ENCODE measurements at places on chromosomes 5 and 9.

GRCh38 chr5:91219091-91219802 lies 163.9 kb downstream of the ARRDC3 start:
- no peak for DNase-seq

DNA sequence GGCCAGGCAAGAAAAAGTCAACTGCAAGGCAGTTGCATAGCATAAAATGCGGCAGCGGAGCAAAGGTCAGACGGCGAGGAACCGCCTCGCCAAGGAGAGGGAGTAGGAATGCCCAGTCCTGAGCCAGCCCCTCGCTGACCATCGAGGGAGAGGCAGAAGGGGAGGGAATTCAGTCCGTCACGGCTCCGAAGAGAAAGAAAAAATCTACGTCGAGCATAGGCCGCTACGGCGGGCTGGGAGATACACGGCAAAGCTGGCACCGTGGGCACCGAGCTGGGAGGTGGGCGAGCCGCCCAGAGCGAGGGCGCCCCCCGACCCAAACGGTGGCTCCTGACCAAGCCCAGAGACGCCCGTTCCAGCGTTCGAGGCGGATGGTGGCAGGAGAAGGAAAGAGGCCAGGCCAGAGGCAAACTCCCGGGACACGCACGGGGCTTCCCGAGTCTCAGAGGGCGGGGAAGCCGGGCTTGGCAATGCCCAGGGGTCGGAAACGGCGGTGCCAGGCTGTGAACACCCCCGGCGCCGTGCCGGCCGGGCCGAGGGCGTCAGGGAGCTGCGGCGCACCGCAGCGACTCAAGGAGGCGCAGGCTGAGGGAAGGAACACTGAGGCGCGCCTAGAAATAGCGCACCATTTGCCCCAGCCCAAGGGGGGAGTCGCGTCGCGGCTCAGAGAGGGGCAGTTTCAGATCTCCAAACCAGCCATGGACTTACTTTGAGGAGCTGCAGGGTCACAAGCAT lies 518 bp downstream of the SPRY4 start:
- DNase-seq, result no peak

GRCh38 chr9:75812141-75812540 lies 78.3 kb upstream of the PCSK5 start:
- DNase-seq, result no peak

- DNase-seq, result no peak
Observed at GRCh38 chr5:160463740-160464465, 42.2 kb downstream of the PTTG1 start.

- DNase-seq, result no peak
Observed at GRCh38 chr5:10706326-10706725, 54.7 kb downstream of the DAP start.

DNA sequence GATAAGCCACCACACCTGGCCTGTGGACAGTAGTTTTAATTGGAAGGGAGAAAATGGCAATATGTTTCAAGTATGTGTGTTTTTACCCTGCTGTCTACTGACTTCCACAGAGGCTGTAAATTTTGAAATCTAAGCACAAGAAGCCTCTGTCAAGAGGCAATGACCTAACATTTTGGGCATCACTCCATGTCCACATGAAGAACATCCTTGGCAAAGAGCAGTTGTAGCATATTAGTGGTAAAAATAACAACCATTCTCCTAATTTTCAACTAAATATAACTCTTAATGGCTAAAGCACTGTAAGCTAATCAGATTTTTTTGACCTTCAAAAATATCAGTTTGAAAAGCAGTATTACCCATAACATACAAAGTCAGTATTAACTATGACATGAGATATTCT lies 100.3 kb upstream of the APC start:
- DNase-seq, result no peak

- DNase-seq, result no peak
Observed at GRCh38 chr5:440401-441201, 2.4 kb upstream of the EXOC3 start.

- DNase-seq, result no peak
Observed at GRCh38 chr9:130297371-130297770, 31.8 kb downstream of the HMCN2 start.

- DNase-seq, result no peak
Observed at GRCh38 chr5:180201051-180201987, 7.7 kb downstream of the RASGEF1C start.

DNA sequence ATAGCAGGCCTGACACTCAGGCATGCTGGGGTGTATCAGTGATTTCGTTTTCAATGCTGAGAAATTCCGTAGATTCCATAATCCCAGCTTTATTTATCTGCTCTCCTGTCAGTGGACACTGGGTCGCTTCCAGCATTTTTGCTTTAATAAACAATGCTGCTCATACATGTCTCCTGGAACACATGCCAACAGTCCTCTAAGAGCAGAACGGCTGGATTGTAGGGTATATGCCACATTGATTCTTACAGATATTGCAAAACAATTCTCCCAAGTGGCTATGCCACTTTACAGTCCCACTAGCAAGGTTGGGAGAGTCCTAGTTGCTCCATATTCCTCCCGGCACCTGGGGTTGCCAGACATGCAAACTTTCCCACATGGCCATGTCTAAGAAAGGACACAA lies 81.9 kb downstream of the RAPGEF1 start:
- DNase-seq, result no peak

GRCh38 chr5:107553117-107553555 lies 117.6 kb downstream of the EFNA5 start:
- no peak for DNase-seq

- no peak for DNase-seq
Observed at GRCh38 chr9:128999581-129000206, 28.4 kb downstream of the SH3GLB2 start.

DNA sequence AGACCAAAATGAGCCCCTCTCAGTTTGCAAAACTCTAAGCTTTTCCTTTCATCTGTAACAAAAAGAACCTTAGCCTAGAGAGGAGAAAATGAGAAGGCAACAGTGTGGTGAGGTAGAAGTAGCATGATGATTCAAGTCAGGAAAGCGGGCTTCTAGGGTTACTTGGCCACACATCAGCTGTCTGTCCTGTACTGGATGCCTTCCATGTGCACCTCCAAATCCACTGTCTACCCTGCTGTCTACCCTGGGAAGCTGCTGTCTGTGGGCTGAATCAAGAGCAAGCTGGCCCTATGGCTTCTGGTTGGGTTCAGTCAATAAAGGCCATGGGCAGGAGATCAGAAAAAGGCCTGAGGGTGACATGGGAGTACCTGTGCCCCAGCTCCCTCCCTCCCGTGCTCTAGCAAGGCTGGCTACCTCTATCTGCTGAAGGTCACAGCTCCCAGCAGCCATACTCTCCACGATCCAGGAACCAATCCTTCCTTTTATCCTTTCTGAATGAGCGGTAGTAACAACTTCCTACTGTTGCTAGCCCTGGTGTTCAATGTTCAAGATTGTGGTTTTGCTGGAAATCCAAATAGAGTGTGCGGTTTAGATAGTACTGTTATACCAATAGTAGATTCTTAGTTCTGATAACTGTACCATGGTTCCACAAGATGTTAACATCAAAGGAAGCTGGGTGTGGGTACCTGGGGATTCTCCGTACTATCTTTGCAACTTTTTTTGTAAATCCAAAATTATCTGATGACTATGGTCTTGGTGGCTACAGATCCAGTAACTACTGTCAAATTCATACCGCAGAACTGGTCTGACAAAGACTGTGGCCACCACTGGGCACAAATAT lies 191.0 kb downstream of the ESM1 start:
- no peak for DNase-seq

GRCh38 chr9:136013524-136014034 lies 52.4 kb upstream of the UBAC1 start:
- DNase-seq, result no peak
